Central memory CD8-positive, alpha-beta T cell (primary cell): ENCODE measurements at places on chromosomes 4 and X.

DNA sequence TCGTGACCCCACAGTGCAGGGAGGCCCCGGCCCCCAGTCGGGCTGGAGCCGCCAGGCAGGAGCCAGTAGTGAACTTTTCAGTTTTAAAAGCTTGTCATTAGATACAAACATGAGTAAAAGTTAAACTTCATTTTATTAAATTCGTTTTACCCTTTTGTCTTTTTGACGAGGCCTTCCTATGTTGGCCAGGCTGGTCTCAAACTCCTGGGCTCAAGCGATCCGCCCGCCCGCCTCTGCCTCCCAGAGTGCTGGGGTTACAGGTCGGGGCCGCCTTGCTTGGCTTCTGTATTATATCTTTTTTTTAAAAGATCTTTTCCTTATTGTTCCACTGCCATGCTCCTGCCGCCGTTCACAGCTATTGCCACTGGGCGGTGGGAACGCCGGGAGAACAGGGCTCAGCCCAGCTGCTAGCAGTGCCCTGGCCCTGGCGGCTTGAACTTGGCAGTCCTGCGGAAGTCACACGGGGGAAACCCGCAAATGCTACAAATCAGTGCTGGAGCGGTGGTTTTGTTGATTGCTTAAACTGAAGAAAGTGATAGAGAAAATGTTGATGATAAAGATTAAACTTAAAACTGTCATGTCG is 968 bp upstream of the NELFA start:
- peaks cover 17% of the 10 kb centered on the region for H3K36me3 ChIP-seq
- H3K4me1 ChIP-seq: peaks cover 37% of the 10 kb centered on the region
- H3K27ac ChIP-seq: peak overlapping the region; percentile 93
- peak; percentile 35 for DNase-seq
- H3K27me3 ChIP-seq: peaks cover 4% of the 10 kb centered on the region
- peak overlapping the region; percentile 92 for H3K4me3 ChIP-seq

- no peak for DNase-seq
- no peaks in the 10 kb centered on the region for H3K27me3 ChIP-seq
- H3K27ac ChIP-seq: no peak overlapping the region
- no peaks in the 10 kb centered on the region for H3K4me1 ChIP-seq
- no peak overlapping the region for H3K4me3 ChIP-seq
Observed at GRCh38 chr4:150464523-150464922, 117.4 kb upstream of the MAB21L2 start.

DNA sequence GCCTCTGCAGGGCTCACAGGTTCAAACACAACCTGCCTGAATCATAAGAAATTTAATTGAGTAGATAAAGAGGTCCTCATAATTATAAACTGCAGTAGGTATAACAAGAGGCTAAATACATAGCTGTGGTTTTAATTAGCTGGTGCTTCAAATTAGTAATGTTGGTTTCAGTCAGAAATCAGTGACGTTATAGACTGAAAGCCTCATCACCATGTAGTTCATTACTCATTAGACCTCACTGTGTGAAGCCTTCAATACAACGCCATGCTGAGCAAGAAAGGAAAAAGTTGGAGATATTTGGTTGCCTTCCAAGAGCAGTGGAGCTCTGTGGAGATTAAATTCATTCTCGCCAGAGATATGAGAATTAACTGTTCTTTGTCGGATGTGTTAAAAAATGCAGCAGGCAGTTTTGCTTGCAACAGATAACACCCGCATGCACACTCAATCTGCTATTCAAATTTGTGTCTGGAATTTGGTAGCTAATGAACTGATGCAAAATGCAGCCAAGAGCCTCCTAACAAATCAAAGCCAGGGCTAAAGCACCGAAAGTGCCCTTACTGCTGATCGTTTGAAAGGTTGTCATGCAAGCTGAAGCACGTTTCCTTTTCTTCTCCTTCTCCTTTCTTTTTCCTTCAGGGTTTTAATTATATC is 148.9 kb downstream of the AFF2 start:
- DNase-seq: no peak
- no peaks in the 10 kb centered on the region for H3K36me3 ChIP-seq
- no peak overlapping the region for H3K27ac ChIP-seq
- no peak overlapping the region for H3K4me3 ChIP-seq
- no peaks in the 10 kb centered on the region for H3K4me1 ChIP-seq
- H3K27me3 ChIP-seq: peaks cover 6% of the 10 kb centered on the region

DNA sequence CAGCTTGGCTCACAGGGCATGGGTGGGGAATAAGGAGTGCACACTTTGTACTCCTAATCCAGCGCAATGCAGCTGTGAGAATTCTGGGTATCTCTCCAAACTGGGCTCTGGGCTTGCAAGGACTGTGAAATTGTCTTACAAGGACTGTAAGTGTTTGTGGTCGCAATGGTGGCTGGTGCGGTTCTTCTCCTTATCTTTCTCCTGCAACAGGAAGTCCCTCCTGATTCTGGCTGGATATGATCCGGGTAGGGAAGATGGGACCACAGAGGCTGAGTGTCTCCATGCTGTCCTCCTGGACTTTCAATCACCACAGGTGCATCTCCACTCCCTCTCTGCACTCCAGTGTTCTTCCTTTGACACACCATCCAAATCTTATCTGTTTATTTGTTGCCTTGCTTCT is 55.7 kb upstream of the GYPE start:
- no peaks in the 10 kb centered on the region for H3K27me3 ChIP-seq
- H3K4me1 ChIP-seq: no peaks in the 10 kb centered on the region
- H3K4me3 ChIP-seq: no peak overlapping the region
- no peak overlapping the region for H3K27ac ChIP-seq
- no peaks in the 10 kb centered on the region for H3K36me3 ChIP-seq

- no peak overlapping the region for H3K27ac ChIP-seq
- DNase-seq: no peak
- H3K27me3 ChIP-seq: no peaks in the 10 kb centered on the region
Observed at GRCh38 chr4:27218013-27218412, 357.4 kb downstream of the STIM2 start.

DNA sequence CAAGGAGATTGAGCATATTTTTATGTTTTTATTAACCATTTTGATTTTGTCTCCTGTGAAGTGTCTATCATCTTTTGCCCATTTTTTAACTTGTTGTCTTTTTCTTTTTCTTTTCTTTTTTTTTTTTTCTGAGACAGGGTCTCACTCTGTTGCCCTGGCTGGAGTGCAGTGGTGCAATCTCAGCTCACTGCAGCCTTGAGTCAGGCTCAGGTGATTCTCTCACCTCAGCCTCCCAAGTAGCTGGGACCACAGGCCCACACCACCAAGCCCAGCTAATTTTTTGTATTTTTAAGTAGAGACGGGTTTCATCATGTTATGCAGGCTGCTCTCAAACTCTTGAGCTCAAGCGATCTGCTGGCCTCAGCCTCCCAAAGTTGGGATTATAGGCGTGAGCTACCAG is 4.6 kb upstream of the ADD1 start:
- no peaks in the 10 kb centered on the region for H3K27me3 ChIP-seq
- peak overlapping the region; percentile 85 for H3K27ac ChIP-seq
- peaks cover 75% of the 10 kb centered on the region for H3K4me1 ChIP-seq
- peak overlapping the region; percentile 78 for H3K4me3 ChIP-seq
- peaks cover 14% of the 10 kb centered on the region for H3K36me3 ChIP-seq
- no peak for DNase-seq
